ENCODE measurements at places on chromosomes 16 and 17. TPM values are rescaled to one million over a fixed set of nuclear protein-coding genes. Genes with fewer than 3 reads are reported as not detected.

The KCNJ2 gene
- 48.1 TPM for total RNA-seq

The PERCC1 gene
- total RNA-seq: not detected

The CES5A gene
- not detected for total RNA-seq

The NOG gene
- total RNA-seq: 0.99 TPM

The TNFSF13 gene
- total RNA-seq: 1.5 TPM

The CFAP97D1 gene
- total RNA-seq: under 0.01 TPM

The SLC16A6 gene
- 1.5 TPM for total RNA-seq

The TMEM88 gene
- total RNA-seq: not detected

The CAMKK1 gene
- total RNA-seq: 2.5 TPM

The OR3A3 gene
- not detected for total RNA-seq

The LAT gene
- total RNA-seq: 0.26 TPM

The CACNG1 gene
- total RNA-seq: not detected

The PLCD3 gene
- 59.8 TPM for total RNA-seq

The HOXB2 gene
- total RNA-seq: 12.2 TPM

The TNFSF12 gene
- total RNA-seq: 9.6 TPM

The CHST6 gene
- 0.26 TPM for total RNA-seq

The USP43 gene
- under 0.01 TPM for total RNA-seq

The BEAN1 gene
- total RNA-seq: not detected

The DDX5 gene
- 439 TPM for total RNA-seq

The TOM1L1 gene
- 34.7 TPM for total RNA-seq

The SEPTIN12 gene
- not detected for total RNA-seq

The NUBP1 gene
- total RNA-seq: 17.7 TPM

The SERPINF2 gene
- under 0.01 TPM for total RNA-seq

The CDIP1 gene
- 4.9 TPM for total RNA-seq

The ZACN gene
- total RNA-seq: not detected

The TBX21 gene
- total RNA-seq: not detected

The PRSS8 gene
- total RNA-seq: not detected

The TERB1 gene
- under 0.01 TPM for total RNA-seq

The CCL7 gene
- total RNA-seq: 0.33 TPM

The G6PC1 gene
- total RNA-seq: not detected

The GLP2R gene
- total RNA-seq: not detected

The ELMO3 gene
- 0.26 TPM for total RNA-seq

The ENPP7 gene
- total RNA-seq: not detected

The NPIPB13 gene
- 1.3 TPM for total RNA-seq

The DNAJC7 gene
- 59.6 TPM for total RNA-seq

The MEIOB gene
- not detected for total RNA-seq

The PTGES3L gene
- total RNA-seq: not detected

The TEDC2 gene
- 1.7 TPM for total RNA-seq

The ZP2 gene
- not detected for total RNA-seq

The TEKT1 gene
- total RNA-seq: not detected

The CDH3 gene
- total RNA-seq: not detected

The KRTAP4-1 gene
- total RNA-seq: not detected

The COPZ2 gene
- 49.8 TPM for total RNA-seq

The SLC38A8 gene
- not detected for total RNA-seq

The HSPB9 gene
- not detected for total RNA-seq

The OTOA gene
- not detected for total RNA-seq

The CNTROB gene
- 17.2 TPM for total RNA-seq

The NPTX1 gene
- 31.2 TPM for total RNA-seq

The TVP23B gene
- 79.9 TPM for total RNA-seq

The TSEN54 gene
- total RNA-seq: 10.0 TPM

The ST6GALNAC2 gene
- total RNA-seq: 1.0 TPM

The IRX3 gene
- 0.33 TPM for total RNA-seq

The KRT14 gene
- total RNA-seq: not detected

The KRTAP4-9 gene
- total RNA-seq: not detected

The SLC43A2 gene
- 2.3 TPM for total RNA-seq

The STX1B gene
- 2.1 TPM for total RNA-seq

The RNF112 gene
- total RNA-seq: 21.5 TPM

The CES4A gene
- 2.1 TPM for total RNA-seq

The MMP2 gene
- total RNA-seq: 1,311 TPM

All from fibroblast of lung (primary cell).